NT2/D1 (cell line): ENCODE measurements at places on chromosomes 7 and 10.

DNA sequence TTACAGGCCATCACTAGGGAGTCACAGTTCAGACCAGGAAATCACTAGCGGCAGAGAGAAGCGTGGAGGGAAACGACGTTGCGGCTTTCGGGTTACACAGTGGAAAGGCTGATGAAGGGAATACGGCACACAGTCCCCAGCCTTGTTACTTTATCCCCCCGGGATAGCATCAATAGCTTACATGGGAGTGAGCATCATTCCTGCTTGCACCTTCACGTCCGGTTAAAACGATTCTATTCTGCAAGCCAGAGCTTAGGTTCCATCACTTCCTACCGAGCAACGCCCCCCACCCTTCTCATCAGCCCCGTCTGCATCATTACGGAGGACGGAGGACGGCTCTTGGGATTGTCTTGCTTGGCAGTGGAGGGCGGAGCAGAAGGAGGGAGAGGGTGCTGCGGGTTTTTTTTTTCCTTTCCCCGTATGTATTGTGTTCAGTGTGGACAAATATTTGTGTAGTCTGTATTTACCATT lies 124.9 kb downstream of the CLEC2L start:
- no peak for DNase-seq

- no peak for DNase-seq
These were observed 64.4 kb upstream of the AHR start for GRCh38 chr7:17234030-17234397.

DNA sequence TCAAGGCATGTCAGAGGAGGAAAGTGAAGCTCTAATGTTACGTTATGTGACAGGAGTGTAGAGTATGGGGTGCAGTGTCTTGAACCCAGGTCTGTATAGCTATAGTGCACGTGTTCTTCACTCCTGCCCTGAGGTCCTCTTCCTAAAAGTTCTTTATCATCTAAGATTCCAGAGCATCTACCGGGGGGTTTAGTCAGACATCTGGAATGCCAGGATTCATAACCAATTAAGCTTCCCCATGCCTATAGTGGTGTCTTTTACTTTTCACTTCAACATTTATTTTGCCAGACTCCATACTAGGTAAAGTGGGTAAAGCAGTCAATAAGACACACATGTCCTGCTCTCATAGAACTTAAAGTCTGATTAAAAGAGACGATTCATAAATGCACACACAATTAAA lies 22.4 kb downstream of the PPP1R3C start:
- DNase-seq, result no peak

- DNase-seq, result no peak
These were observed 21.8 kb upstream of the LRRC4 start for GRCh38 chr7:128053023-128053422.

- DNase-seq, result no peak
These were observed 151.6 kb downstream of the SLC16A9 start for GRCh38 chr10:59558066-59558465.

DNA sequence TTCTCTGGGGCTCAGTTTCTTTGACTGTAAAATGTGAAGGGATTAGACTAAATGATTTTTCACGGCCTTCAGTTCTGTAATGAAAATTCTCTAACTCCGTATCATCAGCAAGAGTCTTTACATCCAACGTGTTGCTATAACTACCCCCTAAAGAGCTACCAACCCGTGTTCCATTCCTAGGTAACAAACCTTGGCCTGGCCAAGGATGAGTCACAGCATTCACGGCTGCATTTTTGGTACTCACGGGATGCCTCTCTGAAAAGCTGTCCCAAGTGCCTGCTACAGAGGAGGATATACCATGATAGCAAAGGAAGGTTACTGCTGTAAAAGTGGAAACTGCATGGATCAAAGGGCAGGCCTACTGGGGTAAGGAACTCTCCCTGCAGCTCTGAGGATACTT lies 5.9 kb downstream of the LRRC4 start:
- DNase-seq, result no peak

DNA sequence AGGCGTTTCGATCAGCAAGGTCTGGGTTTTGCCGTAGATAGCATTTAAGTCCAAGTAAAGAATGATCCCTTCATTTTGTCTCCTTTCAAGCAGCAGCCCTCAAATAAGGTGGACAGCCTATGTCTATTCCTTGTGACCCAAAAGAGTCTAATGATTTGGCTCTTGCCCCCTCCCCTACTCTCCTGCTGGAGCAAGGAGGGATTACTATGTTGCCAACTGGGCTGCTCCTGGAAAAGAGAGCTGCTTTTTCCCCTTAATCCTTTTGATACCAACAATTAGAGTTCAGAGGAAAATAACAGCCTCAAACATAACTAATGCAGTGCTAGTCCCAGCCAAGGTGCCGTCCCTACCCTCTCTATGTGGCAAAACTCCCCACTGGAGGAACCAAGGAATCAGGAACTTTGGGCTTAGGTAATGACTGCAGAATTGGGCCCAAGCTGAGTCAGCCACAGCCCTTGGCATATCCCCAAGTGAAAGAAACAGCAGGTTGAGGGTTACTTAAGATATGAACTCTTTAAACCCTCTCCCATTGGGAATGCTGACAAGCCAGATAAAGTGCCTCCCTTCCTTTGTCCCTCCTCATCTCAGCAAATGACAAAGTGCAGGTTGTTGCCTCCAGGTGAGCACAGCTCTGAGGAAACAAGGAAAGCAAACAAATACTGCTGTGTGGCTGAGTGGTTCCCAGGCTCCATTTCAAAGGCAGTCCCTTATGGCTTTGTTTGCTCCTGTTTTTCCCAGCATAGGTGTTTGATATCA lies 643.7 kb downstream of the INHBA start:
- no peak for DNase-seq

GRCh38 chr10:114664127-114664526 lies 6.1 kb upstream of the ABLIM1 start:
- no peak for DNase-seq

GRCh38 chr10:6721964-6722615 lies 142.0 kb upstream of the PRKCQ start:
- DNase-seq, result no peak
